Activated CD8-positive, alpha-beta memory T cell treated with anti-CD3 and anti-CD28 coated beads, Interleukin-2, amount 50 U/mL, for 48 hours (primary cell): ENCODE measurements at places on chromosomes 3 and 15.

- no peak for DNase-seq
These were observed 13.3 kb downstream of the ZNF592 start for GRCh38 chr15:84761607-84762131.

DNA sequence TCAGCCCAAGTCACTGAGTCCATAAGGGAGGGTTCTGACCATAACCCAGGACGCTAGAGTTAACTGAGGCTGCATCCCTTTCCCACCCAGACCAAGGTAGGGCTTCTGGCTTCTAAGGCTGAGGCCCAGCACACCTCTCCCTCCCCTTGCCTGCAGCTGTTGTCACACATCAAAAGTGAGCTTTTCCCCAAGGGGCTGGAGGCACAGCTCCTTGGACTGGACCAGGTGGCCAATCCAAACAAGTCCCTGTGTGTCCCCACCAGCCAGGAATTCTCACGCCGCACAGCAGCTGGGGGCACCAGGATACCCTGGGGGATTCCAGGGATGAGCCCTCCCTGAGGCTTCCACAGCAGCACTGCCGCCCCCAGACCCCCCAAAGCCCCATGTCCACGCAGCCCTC, 22.3 kb upstream of the ISLR2 start:
- no peak for DNase-seq

- no peak for DNase-seq
These were observed 18.0 kb upstream of the RAD18 start for GRCh38 chr3:8981296-8981695.

DNA sequence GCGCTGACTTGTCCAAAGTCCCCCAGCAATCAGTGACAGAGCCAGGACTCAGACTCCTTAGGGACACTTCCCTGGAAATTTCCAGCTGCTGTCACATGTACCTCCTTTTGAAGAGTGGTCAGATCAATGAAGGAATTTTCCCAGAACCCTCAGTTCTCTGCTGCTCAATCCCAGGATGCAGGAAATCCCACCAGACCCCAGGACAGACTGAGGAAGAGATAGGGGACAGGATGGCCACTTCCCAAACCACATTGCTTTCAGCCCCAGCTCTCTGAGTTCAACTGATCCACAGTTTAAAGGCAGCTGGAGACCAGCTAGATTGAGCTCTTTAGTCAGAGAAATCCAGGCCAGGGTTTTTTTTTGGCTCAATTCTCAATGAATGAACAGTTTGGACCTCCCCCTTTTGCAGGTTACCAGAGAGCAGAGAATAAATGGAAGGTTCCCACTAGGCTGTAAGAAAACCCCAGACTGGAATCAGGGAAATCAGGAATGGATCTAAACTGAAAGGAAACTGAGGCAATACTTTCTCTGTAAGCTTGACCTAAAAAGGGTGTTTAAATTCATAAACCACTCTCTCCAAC, 1.5 kb downstream of the CYP1A1 start:
- DNase-seq: no peak
